ENCODE measurements at places on chromosomes 16 and 17. TPM values are rescaled to one million over a fixed set of nuclear protein-coding genes. Genes with fewer than 3 reads are reported as not detected.

The MT4 gene
- not detected for total RNA-seq

The CD300A gene
- 9.6 TPM for total RNA-seq

The MYL11 gene
- total RNA-seq: 1.8 TPM

The NOD2 gene
- total RNA-seq: 16.6 TPM
